ENCODE measurements at places on chromosomes 6 and 20.
A peak's percentile ranks its signal among the peaks of the same experiment; 100 is the strongest.

DNA sequence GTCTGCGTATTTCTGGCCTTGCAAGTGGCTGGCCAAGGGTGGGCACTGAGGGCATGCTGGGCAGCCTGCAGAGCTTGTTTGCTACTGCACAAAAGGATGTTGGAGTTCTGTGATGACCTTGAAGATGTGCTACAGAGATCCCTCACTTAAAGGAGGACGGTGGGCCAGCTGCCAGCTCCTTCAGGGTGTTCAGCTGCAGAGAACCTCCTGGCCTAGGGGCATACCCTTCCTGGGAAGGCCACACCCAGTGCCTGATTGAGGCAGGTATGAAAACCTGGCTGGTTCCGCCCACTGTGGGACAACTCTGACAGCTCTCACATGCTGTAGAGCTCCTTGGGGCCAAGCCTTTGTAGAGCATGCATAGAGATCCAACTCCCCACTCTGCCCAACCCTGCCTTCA lies 3.0 kb upstream of the KCNK17 start:
- H3K36me3 ChIP-seq = no peaks in the 10 kb centered on the region
- DNase-seq = no peak
- peaks cover 35% of the 10 kb centered on the region for H3K27me3 ChIP-seq
- no peak overlapping the region for H3K27ac ChIP-seq
- H3K4me1 ChIP-seq = peaks cover 4% of the 10 kb centered on the region

- peak overlapping the region; percentile 54 for H3K27ac ChIP-seq
- no peaks in the 10 kb centered on the region for H3K27me3 ChIP-seq
- DNase-seq = peak; percentile 59
- H3K36me3 ChIP-seq = peaks cover 33% of the 10 kb centered on the region
Observed at GRCh38 chr6:104969108-104969507, 12.2 kb downstream of the LIN28B start.

DNA sequence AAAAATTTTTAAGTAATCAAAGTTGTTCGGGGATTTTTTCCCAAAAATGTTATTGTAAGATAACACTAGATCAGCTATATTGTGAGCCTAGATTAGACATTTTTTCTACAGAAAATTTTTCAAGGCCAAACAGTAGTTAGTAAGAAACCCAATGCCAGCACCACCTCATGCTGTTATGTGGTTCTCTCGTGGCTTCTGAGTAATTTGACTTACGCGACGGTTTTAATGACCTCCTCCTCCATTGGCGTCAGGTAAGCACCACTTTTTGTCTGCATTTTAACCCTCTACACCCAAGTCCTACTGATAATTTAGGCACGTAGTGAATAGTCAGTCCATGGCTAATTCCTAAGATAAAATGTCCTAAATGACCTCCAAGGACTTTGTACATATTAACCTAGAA lies 9.7 kb downstream of the RPS6KA2 start:
- DNase-seq = no peak
- H3K27me3 ChIP-seq = no peaks in the 10 kb centered on the region
- no peak overlapping the region for H3K27ac ChIP-seq
- H3K4me3 ChIP-seq = no peak overlapping the region
- peaks cover 16% of the 10 kb centered on the region for H3K4me1 ChIP-seq

- H3K27me3 ChIP-seq = no peaks in the 10 kb centered on the region
- no peak overlapping the region for H3K27ac ChIP-seq
- H3K4me3 ChIP-seq = no peak overlapping the region
Observed at GRCh38 chr6:42423244-42423643, 28.5 kb downstream of the TRERF1 start.

DNA sequence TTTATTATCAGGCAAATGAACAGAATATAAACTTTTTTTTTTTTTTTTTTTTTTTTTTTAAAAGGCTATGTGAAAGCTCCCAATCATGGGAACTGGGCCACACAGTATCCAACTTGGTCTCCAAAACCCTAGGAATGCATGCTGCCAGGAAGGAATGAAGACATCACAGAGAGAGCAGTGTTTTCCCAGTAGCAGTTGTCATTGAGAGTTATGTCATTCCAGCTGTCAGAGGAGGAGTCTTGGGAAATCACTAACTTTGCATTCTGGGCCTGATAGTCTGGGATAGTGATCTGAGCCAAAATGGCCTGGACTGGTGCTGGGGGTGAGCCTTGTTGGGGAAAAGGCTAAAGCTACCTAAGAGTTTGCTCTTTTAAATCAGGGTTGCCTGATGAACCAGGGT lies 231.3 kb upstream of the MAP3K7 start:
- H3K4me3 ChIP-seq = no peak overlapping the region
- no peaks in the 10 kb centered on the region for H3K4me1 ChIP-seq
- H3K27ac ChIP-seq = no peak overlapping the region
- H3K36me3 ChIP-seq = no peaks in the 10 kb centered on the region
- no peak for DNase-seq

DNA sequence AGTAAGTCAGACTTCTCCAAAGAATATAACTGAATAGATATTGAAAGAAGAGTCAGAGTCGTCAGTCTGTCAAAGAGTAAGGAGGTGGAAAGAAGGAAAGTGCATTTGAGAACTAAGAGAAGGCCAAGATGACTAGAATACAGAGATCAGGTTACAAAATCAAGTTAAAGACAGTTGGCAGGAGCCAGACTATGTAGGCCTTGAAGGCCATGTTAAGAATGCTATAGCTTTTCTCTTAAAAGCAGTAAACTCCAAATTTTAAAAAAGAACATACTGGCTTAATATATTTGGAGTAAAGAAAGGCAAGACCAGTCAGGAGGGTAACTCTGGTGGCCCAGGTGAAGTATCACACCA lies 68.8 kb downstream of the IBTK start:
- H3K4me3 ChIP-seq = no peak overlapping the region
- H3K4me1 ChIP-seq = no peaks in the 10 kb centered on the region
- H3K27ac ChIP-seq = no peak overlapping the region
- H3K36me3 ChIP-seq = peaks cover 91% of the 10 kb centered on the region

DNA sequence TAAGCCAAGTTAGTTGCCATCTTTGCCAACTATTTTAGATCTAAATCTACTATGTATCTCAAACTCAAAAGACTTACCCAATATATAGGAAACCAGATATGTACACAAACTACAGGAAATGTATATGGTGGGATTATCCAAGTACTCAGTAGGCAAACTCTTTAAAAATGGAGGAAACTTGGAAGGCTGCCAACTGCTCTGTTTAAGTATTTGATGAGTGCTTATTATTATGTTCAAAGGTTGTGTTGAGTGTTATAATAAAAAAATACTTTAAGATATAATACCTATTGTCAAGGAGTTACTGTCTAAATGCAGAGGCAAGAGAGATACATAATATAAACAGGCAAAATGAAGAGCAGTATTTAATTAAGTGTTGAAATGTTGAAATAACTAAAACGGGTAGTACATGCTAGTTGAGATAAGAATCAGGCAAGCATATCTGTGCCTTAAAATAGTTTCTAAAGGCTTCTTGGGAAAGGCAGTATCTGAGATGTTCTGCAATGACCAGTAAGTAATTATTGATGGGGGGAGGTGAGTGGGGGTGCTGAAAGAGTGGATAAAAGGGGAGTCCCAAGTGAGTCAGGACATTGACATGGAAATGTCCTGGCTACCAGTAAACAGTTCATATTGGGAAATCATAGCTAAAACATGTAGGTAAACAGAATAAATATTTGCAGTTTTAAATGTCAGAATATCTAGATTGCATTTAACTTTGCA lies 6.5 kb upstream of the DST start:
- no peak for DNase-seq
- H3K27ac ChIP-seq = no peak overlapping the region
- peaks cover 3% of the 10 kb centered on the region for H3K4me1 ChIP-seq
- no peaks in the 10 kb centered on the region for H3K27me3 ChIP-seq

- H3K27ac ChIP-seq = no peak overlapping the region
- DNase-seq = no peak
- no peak overlapping the region for H3K4me3 ChIP-seq
Observed at GRCh38 chr6:1591926-1592325, 17.8 kb upstream of the FOXC1 start.

DNA sequence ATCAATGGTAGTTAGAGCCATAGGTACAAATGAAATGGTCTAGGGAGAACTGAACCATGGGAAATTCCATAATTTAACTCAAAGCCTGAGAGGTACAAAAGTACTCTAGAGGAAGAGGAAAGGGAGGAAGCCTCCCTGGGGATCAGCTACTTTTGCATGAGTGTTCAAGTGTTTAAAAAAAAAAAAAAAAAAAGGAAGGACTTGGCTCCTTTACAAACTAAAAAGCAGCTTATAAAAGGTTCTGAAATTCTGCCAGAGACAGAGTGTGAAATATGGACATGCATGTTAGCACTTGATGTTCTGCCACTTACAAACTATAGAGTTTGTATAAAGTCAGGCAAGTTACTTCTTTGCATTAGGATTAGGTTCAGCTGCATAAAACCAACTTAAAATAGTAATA lies 290.0 kb downstream of the TBC1D7 start:
- H3K36me3 ChIP-seq = no peaks in the 10 kb centered on the region
- DNase-seq = no peak
- H3K27me3 ChIP-seq = no peaks in the 10 kb centered on the region
- no peak overlapping the region for H3K4me3 ChIP-seq
- H3K27ac ChIP-seq = no peak overlapping the region
- H3K4me1 ChIP-seq = no peaks in the 10 kb centered on the region

DNA sequence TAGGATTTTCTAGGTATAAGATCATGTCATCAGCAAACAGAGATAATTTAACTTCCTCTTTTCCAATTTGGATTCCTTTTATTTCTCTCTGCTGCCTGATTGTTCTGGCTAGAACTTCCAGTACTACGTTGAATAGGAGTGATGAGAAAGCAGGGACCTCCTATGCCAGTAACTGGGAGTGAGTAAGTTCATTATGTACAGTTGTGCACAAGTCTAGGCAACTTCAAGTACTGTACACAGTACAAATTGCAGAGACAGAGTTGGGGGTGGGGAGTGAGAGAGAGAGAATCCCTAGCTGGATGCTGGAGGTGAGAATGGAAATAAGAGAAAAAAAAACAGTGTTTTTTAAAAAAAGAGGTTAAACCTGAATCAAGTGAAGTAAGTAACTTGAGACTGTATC lies 210.2 kb downstream of the MMUT start:
- H3K4me1 ChIP-seq = no peaks in the 10 kb centered on the region
- no peaks in the 10 kb centered on the region for H3K27me3 ChIP-seq
- no peak overlapping the region for H3K4me3 ChIP-seq
- DNase-seq = no peak
- no peak overlapping the region for H3K27ac ChIP-seq
- H3K36me3 ChIP-seq = no peaks in the 10 kb centered on the region
